ENCODE measurements at places on chromosomes 4 and X. TPM values are rescaled to one million over a fixed set of nuclear protein-coding genes. Genes with fewer than 3 reads are reported as not detected.
A peak's percentile ranks its signal among the peaks of the same experiment; 100 is the strongest.

TKTL1 gene
- total RNA-seq = 0.20 TPM

PITX2 gene
- total RNA-seq = 0.24 TPM

MGARP gene
- 19.9 TPM for total RNA-seq

ZAR1 gene
- total RNA-seq = not detected

F9 gene
- not detected for total RNA-seq

FRMPD3 gene
- 0.70 TPM for total RNA-seq

JCHAIN gene
- 8.4 TPM for total RNA-seq

IL13RA1 gene
- 79.5 TPM for total RNA-seq

DNA sequence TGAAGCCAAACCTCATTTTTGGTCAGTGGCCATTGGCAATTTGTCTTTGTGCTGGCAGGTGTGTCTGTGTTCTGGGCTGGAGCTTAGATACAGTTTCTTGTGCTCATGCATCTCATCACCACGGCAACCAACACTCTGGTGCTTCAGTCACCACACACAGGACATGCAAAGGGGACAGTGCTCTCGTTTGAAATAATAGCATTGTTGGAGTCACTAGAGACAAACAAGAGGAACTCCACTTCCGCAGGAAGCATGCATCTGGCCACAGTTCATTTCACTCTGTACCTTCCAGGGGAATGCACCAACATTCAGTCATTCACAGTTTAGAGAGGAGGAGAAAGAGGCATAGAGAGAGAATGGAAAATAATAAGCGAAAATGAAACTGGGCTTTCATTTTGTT, 267.4 kb downstream of the ANK2 start:
- H3K27ac ChIP-seq = no peak overlapping the region
- H3K4me3 ChIP-seq = no peak overlapping the region
- H3K4me1 ChIP-seq = no peaks in the 10 kb centered on the region
- no peaks in the 10 kb centered on the region for H3K27me3 ChIP-seq
- no peak for DNase-seq
- H3K36me3 ChIP-seq = no peaks in the 10 kb centered on the region

GRCh38 chr4:15781427-15782095, 3.4 kb downstream of the CD38 start:
- H3K36me3 ChIP-seq = no peaks in the 10 kb centered on the region
- no peak overlapping the region for H3K4me3 ChIP-seq
- H3K27me3 ChIP-seq = no peaks in the 10 kb centered on the region
- peaks cover 2% of the 10 kb centered on the region for H3K4me1 ChIP-seq
- H3K27ac ChIP-seq = no peak overlapping the region

DNA sequence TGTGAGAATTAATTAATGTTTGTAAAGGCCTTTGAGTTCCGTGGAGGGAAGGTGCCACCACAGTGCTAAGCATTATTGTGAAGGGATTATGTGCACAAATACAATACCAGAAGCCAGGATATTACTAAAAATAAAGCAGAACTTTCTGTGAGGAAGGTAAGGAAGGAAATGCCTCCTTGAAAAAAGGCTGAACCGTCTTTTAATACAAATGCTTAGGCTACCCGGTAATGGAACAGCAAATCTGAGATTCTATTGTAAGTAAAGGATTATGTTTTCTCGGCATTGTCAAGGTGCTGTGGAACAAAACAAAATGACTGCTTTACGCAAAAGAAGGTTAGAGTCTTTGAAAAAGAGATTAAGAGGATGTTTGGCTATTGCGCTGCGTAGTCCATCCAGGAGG, 57.9 kb upstream of the SPRY1 start:
- DNase-seq = no peak
- no peaks in the 10 kb centered on the region for H3K4me1 ChIP-seq
- no peak overlapping the region for H3K27ac ChIP-seq
- no peaks in the 10 kb centered on the region for H3K27me3 ChIP-seq

DNA sequence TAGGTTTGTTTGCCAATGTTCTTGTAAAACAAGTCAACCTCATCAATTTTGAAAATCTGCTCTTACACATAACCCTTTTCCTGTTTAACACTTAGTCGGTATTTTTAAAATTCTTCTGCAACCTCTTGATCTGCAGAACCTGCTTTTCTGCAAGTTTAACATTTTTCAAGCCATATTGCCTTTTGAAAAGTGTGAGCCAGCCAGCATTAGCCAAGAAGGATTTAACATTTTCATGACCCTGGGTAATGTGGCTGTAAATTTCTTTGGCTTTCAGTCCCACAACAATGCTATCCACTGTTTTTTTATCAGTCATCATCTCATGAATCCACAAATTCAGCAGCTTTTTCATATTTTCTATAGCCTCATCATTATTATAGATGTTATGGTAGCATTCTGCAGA, 956.5 kb downstream of the FAT4 start:
- H3K4me1 ChIP-seq = no peaks in the 10 kb centered on the region
- no peaks in the 10 kb centered on the region for H3K36me3 ChIP-seq
- no peak overlapping the region for H3K27ac ChIP-seq
- no peaks in the 10 kb centered on the region for H3K27me3 ChIP-seq
- no peak for DNase-seq
- no peak overlapping the region for H3K4me3 ChIP-seq

DNA sequence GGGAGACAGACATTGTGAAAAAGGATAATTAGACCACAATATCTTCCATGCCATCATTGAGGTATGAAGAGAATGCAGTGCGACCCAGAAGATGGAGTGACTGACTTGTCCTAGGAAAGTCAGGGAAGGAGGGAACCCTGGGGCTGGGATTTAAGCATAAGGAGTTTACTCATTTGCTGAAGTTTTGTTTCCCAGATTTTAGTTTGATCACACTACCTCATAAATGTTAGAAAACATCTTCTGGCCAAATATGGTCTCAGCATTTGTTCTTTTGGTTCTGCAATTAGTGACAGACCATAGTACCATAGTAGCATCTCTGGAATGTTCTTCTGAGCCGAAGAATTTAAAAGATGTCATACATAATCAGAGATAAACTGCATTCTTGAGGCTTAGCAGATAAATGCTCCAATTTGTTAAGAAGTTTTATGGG, 96.5 kb upstream of the PGRMC2 start:
- no peak for DNase-seq
- no peaks in the 10 kb centered on the region for H3K27me3 ChIP-seq
- H3K4me1 ChIP-seq = peaks cover 10% of the 10 kb centered on the region
- no peaks in the 10 kb centered on the region for H3K36me3 ChIP-seq

- H3K27ac ChIP-seq = no peak within 1 kb of the TSS
- no peaks in the 10 kb centered on the region for H3K27me3 ChIP-seq
- H3K4me3 ChIP-seq = peak within 1 kb of the TSS; percentile 1
These were observed at the start of gene SLC7A11 for GRCh38 chr4:138242076-138242833. Gene SLC7A11 (minus strand): TSS chr4:138242349. CDS start chr4:138242069, 280 bp downstream.

- H3K36me3 ChIP-seq = no peaks in the 10 kb centered on the region
- DNase-seq = no peak
- H3K4me3 ChIP-seq = no peak overlapping the region
These were observed 95.7 kb downstream of the SH2D1A start for GRCh38 chrX:124441971-124442590.

DNA sequence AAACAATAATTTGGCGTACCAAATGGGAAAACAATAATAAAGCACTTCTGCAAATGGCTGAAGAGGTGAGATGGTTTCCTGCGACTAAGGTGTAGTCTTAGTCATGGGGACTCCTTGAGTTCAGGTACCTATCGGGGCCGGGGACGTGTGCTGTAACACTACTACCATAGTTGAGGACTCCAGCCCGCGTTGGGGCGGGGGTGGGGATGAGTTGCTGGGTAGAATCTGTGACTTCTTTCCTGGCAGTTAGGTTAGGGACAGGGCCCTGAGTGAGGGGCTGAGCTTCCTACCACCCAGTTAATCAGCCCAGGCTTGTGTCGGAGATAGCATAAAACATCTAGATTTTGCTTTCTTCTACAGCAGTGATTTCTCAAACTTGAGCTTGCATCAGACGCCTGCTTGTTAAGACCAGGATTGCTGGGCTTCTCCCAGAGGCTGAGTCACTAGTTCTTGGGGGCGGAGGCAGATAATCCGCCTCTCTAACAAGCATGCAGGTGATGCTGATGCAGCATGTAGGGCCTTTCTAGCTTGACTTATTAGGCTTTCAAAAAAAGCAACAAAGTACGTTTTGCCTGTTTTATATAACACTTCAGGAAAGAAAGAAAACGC, 30.2 kb downstream of the RBBP7 start:
- peak; percentile 49 for DNase-seq
- peaks cover 4% of the 10 kb centered on the region for H3K4me1 ChIP-seq
- no peak overlapping the region for H3K4me3 ChIP-seq
- H3K36me3 ChIP-seq = no peaks in the 10 kb centered on the region
- no peaks in the 10 kb centered on the region for H3K27me3 ChIP-seq
- H3K27ac ChIP-seq = no peak overlapping the region

- H3K4me3 ChIP-seq = no peak overlapping the region
- no peak overlapping the region for H3K27ac ChIP-seq
- H3K27me3 ChIP-seq = no peaks in the 10 kb centered on the region
- DNase-seq = no peak
These were observed 1490.1 kb upstream of the IGFBP7 start for GRCh38 chr4:58600290-58600689.

- no peaks in the 10 kb centered on the region for H3K4me1 ChIP-seq
- H3K27ac ChIP-seq = no peak overlapping the region
- no peaks in the 10 kb centered on the region for H3K27me3 ChIP-seq
These were observed 163.6 kb upstream of the MAP3K15 start for GRCh38 chrX:19678941-19679340.

GRCh38 chr4:26878794-26879391, 18.3 kb downstream of the STIM2 start:
- DNase-seq = no peak
- H3K36me3 ChIP-seq = no peaks in the 10 kb centered on the region
- H3K4me1 ChIP-seq = peaks cover 7% of the 10 kb centered on the region
- no peak overlapping the region for H3K4me3 ChIP-seq

- no peaks in the 10 kb centered on the region for H3K36me3 ChIP-seq
- no peaks in the 10 kb centered on the region for H3K4me1 ChIP-seq
- H3K4me3 ChIP-seq = no peak overlapping the region
- DNase-seq = no peak
These were observed 250.9 kb downstream of the TENM3 start for GRCh38 chr4:182494103-182494502.

DNA sequence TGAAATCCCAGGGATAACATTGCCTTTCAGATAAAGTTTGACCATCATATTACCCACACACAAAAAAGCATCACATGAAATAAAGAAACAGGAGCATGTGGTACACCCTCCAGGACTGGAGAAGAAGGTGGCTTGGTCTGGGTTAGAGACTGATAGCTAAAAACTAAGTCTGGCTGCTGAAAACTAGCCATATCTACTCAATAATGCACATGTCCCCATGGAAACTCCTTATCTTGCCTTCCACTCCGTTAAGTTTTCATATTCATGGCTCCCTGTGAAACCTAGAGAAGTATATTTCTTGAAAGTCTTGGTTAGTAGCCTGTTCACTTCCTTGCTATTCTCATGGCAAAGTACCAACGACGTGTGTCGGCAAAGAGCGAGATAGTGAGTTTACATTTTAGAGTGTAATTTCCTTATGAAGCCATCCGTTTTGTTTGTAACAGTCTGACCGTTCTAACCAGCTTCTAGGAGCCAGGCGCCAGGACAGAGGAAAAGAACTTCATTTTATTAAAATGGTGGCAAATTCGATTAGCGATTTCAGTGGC, 6.7 kb upstream of the DCTD start:
- no peak for DNase-seq
- H3K27me3 ChIP-seq = no peaks in the 10 kb centered on the region
- no peak overlapping the region for H3K27ac ChIP-seq

- no peaks in the 10 kb centered on the region for H3K4me1 ChIP-seq
- no peaks in the 10 kb centered on the region for H3K36me3 ChIP-seq
- no peak overlapping the region for H3K4me3 ChIP-seq
- no peaks in the 10 kb centered on the region for H3K27me3 ChIP-seq
- no peak overlapping the region for H3K27ac ChIP-seq
These were observed 733.3 kb downstream of the RPA4 start for GRCh38 chrX:97616883-97617530.

DNA sequence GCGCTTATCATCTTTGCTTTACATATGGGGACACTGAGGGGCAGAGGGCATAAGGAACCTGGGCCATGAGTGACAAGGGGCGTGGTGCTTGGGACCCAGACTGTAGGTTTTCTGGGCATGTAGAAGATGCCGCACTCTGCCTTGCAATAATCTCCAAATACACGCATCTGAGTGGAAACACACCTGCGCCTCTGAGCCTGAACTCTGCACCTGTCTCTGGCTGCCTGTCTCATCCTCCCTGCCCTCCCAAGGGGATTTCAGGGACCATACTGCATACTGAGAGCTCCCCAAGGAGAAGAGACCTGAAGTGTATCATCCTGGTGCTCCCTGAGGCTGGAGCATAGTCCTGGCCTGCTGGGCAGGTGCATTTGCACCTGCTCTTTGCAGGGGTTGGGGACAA, 34.7 kb upstream of the ASMTL start:
- H3K27ac ChIP-seq = no peak overlapping the region
- no peaks in the 10 kb centered on the region for H3K36me3 ChIP-seq
- DNase-seq = no peak
- H3K27me3 ChIP-seq = no peaks in the 10 kb centered on the region

DNA sequence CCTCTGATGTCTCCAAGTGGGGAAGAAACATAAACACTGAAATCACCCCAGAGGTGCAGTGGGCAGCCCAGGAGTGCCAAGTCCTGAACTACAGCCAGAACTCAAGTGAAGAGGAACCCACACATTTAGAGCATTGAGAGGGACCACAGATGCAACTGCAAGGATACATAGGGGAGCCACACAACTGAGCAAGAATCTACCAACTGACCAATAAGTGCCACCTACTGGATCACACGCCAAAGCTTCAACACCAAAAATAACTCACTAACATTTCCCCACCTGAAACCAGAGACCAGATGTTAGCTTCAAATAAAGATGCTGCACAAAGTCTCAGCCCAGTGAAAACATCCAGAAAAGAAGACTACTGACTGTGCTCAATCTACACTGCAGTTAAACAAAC, 276.7 kb upstream of the GRIA3 start:
- H3K27ac ChIP-seq = no peak overlapping the region
- H3K36me3 ChIP-seq = no peaks in the 10 kb centered on the region
- H3K4me3 ChIP-seq = no peak overlapping the region
- no peak for DNase-seq

DNA sequence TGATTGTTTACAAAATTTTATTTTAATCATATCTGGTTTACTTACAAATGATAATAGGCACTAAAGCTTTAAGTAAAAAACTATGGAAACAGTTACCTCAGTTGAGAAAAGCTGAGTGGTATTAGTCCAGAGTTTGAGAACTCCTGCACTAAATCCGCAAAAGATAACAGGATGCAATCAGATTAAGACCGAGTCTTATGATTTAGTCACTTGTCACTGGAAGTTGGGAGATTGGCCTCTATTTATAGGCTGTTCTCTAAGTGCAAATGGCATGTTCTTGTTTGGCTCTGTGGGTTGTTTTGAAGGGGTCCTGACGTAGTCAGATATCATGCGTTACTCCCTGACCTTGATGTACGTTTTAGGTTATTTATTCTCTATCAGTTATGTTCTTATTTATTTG, 6.3 kb downstream of the GPAT3 start:
- H3K4me3 ChIP-seq = no peak overlapping the region
- H3K27me3 ChIP-seq = no peaks in the 10 kb centered on the region
- DNase-seq = no peak
- H3K27ac ChIP-seq = no peak overlapping the region
- H3K36me3 ChIP-seq = no peaks in the 10 kb centered on the region
